ENCODE measurements at places on chromosomes 1 and 21.

DNA sequence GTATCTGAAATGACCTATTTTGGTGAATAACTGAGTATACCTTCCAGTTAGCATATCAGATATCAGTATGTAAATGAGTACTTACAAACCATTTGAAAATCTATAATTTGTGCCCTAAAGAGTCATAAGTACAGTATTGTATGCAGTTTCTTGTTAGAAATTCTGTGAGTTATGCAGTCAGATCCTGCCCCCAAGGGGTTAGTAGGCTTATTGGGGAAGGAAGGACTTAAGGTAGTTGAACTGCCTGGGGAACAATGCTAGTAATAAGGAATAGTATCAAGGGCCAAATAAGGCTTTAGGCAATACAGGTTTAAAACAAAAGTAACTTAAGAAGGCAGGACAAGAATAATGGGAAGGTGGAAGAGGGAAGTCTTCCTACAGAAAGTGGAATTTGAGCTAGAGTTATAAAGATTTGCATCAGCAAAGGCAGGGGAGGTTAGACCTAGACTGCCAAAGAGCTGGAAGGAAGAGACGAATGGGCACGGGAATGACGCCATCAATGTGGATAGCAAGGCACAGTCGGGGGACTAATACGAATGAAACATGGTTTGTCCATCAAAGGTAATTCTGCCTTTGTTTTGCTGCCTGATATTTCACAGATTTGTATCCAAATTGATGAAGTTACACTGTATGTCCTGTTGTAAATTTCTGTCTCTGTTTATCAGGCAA lies 182.9 kb upstream of the DPYD start:
- H3K27me3 ChIP-seq = no peaks in the 10 kb centered on the region
- no peaks in the 10 kb centered on the region for H3K36me3 ChIP-seq
- H3K4me3 ChIP-seq = no peak overlapping the region
- H3K27ac ChIP-seq = no peak overlapping the region
- peak; percentile 41 for DNase-seq
- no peaks in the 10 kb centered on the region for H3K4me1 ChIP-seq

DNA sequence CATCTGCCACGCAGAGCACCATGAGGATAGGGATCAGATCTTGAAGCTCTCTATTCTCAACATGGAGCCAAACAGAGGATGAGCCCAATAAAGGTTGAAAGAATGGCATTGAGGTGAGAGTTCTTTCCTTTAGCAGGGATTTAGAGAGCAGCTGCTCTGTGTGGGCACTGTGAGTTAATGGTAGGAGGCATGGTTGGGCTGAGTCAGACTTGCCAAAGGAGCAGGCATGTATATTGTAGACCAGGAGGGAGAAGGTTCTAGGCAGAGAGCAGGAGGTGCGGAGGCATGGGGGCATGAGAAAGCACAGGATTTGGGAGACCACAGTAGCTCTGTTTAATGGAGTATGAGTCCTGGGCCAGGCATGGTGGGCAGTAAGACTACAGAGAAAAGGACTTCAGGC lies 32.0 kb downstream of the TMEM53 start:
- H3K36me3 ChIP-seq = peaks cover 21% of the 10 kb centered on the region
- no peaks in the 10 kb centered on the region for H3K27me3 ChIP-seq
- no peaks in the 10 kb centered on the region for H3K4me1 ChIP-seq
- no peak for DNase-seq

DNA sequence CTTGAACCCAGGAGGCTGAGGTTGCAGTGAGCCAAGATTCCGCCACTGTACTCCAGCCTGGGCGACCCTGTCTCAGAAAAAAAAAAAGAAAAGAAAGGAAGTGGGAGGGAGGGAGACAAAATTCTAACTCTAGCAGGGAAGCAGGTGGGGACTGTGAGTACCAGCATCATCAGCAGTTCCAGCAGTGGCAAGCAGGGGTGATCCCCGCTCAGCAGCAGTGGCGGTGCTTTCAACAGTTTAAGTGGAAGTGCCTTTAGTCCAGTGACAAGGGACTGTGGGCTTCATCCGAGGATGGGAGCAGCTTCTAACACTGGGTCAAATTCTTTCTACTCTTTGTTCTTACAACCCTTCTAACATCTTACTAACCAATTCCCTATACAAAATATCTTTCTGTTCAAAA lies 858.1 kb upstream of the ADAMTS5 start:
- H3K4me1 ChIP-seq = no peaks in the 10 kb centered on the region
- no peaks in the 10 kb centered on the region for H3K36me3 ChIP-seq
- DNase-seq = peak; percentile 13
- no peak overlapping the region for H3K4me3 ChIP-seq

DNA sequence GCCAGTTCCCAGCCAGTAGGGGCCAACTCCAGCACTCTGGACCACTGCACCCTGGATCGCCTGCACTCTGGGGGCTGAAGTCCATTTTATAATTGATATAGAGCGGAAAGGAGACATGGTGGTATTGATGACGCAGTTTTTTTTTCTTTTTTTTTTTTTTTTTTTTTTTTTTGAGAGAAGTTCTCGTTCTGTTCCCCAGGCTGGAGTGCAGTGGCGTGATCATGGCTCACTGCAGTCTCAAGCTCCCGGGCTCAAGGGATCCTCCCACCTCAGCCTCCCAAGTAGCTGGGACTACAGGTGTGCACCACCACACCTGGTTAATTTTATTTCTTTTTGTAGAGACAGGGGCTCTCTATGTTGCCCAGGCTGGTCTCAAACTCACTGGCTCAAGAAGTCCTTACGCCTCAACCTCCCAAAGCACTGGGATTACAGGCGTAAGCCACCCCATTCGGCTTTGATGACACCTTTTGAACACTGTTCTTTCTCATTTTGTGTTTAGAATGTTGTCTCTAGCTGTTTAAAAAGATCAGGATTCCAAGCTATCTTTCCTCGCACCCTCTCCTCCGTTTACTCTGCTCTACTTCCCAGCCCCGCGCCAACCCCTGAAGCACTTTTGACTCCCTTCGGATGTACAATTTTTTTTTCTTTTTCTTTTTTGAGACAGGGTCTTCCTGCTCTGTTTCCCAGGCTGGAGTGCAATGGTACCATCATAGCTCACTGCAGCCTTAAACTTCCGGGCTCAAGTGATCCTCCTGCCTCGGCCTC lies 960 bp downstream of the MX2 start:
- H3K4me3 ChIP-seq = no peak overlapping the region
- DNase-seq = no peak
- no peaks in the 10 kb centered on the region for H3K36me3 ChIP-seq
- no peaks in the 10 kb centered on the region for H3K27me3 ChIP-seq

- no peaks in the 10 kb centered on the region for H3K36me3 ChIP-seq
- H3K27ac ChIP-seq = no peak overlapping the region
- no peak overlapping the region for H3K4me3 ChIP-seq
Observed at GRCh38 chr1:106680216-106680615, 376.3 kb upstream of the PRMT6 start.

DNA sequence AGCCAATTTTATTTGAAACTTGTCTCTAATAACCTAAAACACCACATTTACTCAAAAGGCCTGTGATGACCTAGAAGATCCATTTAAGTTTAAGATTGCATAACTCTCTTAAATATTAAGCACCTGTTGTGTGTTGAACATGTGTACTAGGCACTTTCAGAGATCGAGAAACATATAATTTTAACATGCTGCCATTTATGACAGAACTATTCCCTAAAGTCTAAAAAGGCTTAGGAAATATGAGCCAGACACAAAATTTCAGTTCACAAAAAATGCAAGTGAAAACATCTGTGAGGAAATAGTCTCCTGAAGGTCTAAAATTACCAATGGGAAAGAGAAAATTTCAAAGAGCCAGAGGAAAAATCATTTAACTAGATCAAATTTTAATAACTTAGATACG lies 37.7 kb downstream of the CEP170 start:
- no peaks in the 10 kb centered on the region for H3K36me3 ChIP-seq
- H3K4me1 ChIP-seq = no peaks in the 10 kb centered on the region
- DNase-seq = no peak
- no peak overlapping the region for H3K4me3 ChIP-seq
- H3K27me3 ChIP-seq = no peaks in the 10 kb centered on the region

GRCh38 chr1:226310637-226311195 lies 1.8 kb upstream of the LIN9 start:
- no peaks in the 10 kb centered on the region for H3K36me3 ChIP-seq
- H3K4me3 ChIP-seq = no peak overlapping the region
- no peaks in the 10 kb centered on the region for H3K27me3 ChIP-seq
- no peak for DNase-seq

DNA sequence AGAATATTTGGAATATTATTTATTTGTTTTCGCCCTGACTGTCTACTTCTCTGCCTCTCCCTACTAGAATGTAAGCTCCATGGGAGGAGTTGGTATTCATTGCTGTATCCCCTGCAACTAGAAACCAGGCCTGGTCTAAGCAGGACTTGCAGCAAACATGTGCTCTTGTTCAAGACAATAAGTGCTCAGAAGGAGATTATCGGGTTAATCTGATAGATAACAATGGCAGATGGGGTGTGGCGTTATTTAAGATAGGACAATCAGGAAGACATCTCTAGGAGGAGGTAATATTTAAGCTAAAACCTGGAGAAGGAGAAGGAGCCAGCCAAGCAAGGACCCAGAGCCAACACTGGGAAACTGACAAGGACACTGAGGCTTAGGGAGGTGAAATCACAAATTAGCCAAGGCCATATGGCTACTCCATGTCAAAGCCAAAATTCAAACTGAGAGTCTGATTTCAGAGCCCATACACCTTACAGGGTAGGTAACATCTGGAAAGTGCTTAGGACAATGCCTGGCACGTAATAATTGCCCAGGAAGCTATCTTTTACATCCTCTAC lies 41.5 kb downstream of the STYXL2 start:
- H3K4me3 ChIP-seq = no peak overlapping the region
- peaks cover 20% of the 10 kb centered on the region for H3K4me1 ChIP-seq
- no peaks in the 10 kb centered on the region for H3K27me3 ChIP-seq
- no peaks in the 10 kb centered on the region for H3K36me3 ChIP-seq
- no peak overlapping the region for H3K27ac ChIP-seq

DNA sequence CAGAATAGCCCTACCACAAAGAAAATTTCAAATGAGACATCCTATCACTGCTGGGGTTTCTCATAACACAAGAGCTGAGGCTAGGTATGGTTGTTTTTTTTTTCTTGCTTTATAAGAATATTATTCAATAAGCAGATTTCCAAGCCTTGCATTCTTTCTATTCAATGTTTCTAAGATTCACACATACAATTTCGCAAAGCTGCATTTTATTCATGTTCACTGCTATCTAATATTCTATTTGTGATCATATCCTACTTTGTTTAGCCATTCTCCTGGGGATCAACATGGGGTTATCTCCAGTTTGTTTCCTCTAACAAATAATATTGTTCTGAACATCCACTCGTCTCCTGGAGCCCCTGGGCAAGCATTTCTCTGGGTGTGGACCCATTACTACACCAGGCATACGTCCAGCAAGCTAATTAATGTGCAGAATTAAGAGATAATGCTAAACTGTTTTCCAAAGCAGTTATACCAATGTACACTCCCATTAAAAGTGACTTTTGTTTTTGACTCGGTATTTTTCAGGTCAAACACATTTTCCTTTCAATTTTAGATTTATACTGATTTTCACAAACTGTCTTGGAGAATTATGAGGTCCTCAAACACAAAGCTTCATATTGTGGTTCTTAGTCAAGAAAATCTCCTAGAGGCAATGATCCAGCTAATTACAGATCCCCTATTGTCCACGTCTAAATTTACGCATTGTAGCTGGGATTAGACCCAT lies 15.7 kb upstream of the HLCS start:
- H3K4me3 ChIP-seq = no peak overlapping the region
- H3K36me3 ChIP-seq = no peaks in the 10 kb centered on the region

DNA sequence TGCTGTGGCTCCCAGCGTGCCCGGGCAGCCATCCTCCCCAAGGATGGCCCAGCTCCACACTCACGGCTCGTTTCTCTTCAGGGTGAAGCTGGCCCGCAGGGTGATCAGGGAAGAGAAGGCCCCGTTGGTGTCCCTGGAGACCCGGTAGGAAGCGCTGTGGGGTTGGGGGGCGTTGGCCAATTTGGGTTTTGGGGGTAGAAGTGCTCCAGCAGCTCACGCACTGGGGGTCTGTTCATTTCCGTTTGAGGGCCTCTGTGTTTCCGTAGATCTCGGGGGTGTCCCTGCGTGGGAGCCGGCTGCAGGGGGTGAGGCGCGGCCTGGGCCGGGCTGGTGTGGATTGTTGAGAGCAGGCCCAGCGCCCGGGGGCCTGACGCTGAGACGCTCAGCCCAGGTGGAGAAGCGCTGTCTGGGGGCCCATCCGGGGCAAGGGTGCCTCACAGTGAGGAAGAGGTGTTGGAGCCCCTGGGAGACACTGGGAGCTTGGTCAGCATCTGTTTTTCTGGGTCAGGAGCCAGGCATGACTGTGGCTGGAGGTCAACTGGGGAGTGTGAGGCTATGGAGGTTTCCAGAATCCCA lies 12.6 kb downstream of the COL6A1 start:
- no peaks in the 10 kb centered on the region for H3K4me1 ChIP-seq
- no peak for DNase-seq
- H3K27ac ChIP-seq = no peak overlapping the region
- H3K36me3 ChIP-seq = peaks cover 31% of the 10 kb centered on the region
- no peak overlapping the region for H3K4me3 ChIP-seq
- H3K27me3 ChIP-seq = no peaks in the 10 kb centered on the region

GRCh38 chr1:7501723-7502603 lies 269.1 kb upstream of the VAMP3 start:
- H3K36me3 ChIP-seq = no peaks in the 10 kb centered on the region
- no peak overlapping the region for H3K27ac ChIP-seq
- no peaks in the 10 kb centered on the region for H3K27me3 ChIP-seq
- no peak overlapping the region for H3K4me3 ChIP-seq
- no peaks in the 10 kb centered on the region for H3K4me1 ChIP-seq

DNA sequence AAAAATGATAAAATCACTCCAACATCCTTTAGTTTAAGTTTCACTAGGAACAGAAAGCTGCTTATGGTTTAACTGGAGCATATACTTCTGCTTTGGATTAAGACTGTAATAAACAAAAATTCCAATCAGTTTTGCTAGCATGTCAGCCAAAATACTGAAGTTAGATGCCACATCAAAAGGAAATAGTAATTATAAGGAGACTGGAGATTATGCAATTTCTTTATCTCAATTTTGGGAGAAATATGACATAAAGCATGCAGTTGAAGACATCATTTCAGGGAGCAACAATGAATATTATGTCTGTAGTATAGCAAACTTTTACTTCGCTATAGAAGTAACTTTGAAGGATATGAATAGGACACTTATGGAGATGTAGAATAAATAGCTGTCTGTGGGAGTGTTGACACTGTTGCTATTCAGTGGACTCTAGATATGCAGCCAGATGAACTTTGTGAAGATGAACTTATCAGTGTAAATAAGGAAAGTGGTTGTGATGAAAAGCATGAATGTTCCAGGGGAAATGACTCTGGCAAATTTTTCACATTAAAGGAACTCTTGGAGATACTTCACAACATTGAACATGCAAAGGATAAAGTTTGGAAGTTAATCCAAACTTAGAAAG lies 107.8 kb downstream of the RABGAP1L start:
- DNase-seq = no peak
- H3K36me3 ChIP-seq = no peaks in the 10 kb centered on the region
- H3K4me1 ChIP-seq = no peaks in the 10 kb centered on the region
- no peaks in the 10 kb centered on the region for H3K27me3 ChIP-seq
- H3K4me3 ChIP-seq = no peak overlapping the region
- no peak overlapping the region for H3K27ac ChIP-seq

- H3K4me3 ChIP-seq = no peak overlapping the region
- no peaks in the 10 kb centered on the region for H3K36me3 ChIP-seq
- no peaks in the 10 kb centered on the region for H3K27me3 ChIP-seq
Observed at GRCh38 chr1:205925736-205926135, 17.5 kb downstream of the SLC26A9 start.

- no peak for DNase-seq
- no peak overlapping the region for H3K4me3 ChIP-seq
Observed at GRCh38 chr21:29708401-29708800, 231.4 kb downstream of the GRIK1 start.
